ENCODE measurements at places on chromosomes 12 and 14.

DNA sequence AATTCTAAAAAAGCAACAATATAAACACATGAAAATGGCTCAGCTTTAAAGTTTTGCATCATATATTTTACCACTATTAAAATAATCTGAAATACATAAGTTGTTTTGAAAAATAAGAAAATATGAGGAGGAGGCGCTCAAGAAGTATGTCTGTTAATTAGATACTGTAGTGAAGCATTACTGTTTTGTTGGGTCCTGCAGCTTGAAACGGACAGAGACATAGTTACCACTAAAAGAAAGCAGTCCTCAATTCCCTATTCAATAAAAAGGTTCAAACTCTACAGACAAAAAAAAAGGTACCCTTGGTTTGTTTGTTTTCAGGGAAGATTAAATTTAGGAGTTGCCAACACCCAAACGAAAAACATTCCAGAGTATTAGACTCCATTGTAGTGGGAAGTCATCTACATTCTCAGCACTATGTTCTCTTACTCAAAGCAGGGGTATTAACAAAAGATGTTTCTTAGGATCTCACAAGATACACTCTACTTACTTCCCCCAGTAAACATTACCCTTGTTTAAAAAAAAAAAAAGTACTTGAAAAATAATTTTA lies 3.0 kb downstream of the PAWR start:
- peak; percentile 36 for DNase-seq

GRCh38 chr12:1929241-1929984 lies 11.0 kb upstream of the CACNA2D4 start:
- DNase-seq: no peak

- no peak for DNase-seq
Measured at GRCh38 chr14:104350463-104351185, 212.2 kb downstream of the KIF26A start.

- DNase-seq: no peak
Measured at GRCh38 chr12:45907955-45908354, 82.4 kb downstream of the SCAF11 start.

- peak; percentile 30 for DNase-seq
Measured at GRCh38 chr12:79634957-79635471, 55.8 kb downstream of the PAWR start.

DNA sequence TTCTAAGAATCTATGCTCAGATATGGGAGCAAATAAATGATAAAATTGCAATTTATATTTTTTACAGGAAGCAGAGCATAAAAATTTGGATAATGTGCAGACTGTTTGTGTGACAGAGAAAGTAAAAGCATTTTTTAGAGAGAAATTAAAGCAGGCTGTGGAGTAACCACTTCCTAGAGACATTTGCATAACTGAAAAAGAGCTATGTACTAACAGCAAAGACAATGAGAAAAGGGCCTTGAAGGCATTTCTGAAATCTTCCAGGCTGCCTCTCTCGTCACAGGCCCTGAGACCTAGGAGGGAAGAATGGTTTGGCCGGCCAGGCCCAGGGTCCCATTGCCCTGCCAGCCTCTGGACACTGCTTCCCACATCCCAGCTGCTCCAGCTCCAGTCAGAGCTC lies 247.2 kb downstream of the ALX1 start:
- DNase-seq: no peak

DNA sequence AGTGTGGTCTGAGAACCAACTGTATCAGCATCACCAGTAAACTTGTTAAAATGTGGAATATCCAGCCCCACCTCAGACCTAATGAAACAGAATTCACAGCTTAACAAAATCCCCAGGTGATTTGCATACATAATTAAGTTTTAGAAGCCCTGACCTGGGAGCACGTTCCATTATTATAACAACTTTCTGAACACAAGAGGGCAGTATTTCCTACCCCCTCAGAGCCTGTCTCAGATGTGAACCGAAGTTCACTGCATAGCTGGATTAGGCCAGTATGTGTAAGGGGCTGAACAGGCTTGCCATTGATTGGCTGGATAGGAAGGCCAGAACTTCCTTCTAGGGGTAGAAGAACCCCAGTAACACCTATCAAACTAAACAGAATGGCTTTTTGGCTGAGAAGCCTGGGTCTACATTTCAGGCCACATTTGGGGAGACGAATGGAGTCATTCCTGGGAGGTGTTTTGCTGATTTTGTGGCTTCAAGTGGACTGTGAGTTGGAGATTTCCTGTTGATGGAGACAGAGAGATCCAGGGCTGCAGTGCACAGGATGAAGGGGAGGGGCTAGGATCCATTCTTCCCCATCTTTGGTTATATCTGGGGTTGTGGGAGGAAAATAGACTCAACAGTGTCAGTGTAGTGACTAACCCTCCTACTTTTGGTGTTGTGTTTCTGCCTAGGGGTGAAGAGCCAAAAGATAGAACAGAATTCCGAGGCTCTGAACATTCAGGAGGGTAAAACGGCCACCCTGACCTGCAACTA lies 94.7 kb upstream of the OR4E1 start:
- DNase-seq: no peak
